Stimulated activated CD4-positive, alpha-beta T cell treated with anti-CD3 and anti-CD28 coated beads, Interleukin-12 subunit alpha, Interleukin-12 subunit beta, amount 100 ng/mL, for 24 hours (primary cell): ENCODE measurements at places on chromosomes 1 and 21.

GRCh38 chr21:34362670-34363069 is 1.1 kb upstream of the KCNE2 start:
- no peak for DNase-seq

GRCh38 chr1:231753313-231753712 is 126.7 kb downstream of the DISC1 start:
- DNase-seq = no peak

DNA sequence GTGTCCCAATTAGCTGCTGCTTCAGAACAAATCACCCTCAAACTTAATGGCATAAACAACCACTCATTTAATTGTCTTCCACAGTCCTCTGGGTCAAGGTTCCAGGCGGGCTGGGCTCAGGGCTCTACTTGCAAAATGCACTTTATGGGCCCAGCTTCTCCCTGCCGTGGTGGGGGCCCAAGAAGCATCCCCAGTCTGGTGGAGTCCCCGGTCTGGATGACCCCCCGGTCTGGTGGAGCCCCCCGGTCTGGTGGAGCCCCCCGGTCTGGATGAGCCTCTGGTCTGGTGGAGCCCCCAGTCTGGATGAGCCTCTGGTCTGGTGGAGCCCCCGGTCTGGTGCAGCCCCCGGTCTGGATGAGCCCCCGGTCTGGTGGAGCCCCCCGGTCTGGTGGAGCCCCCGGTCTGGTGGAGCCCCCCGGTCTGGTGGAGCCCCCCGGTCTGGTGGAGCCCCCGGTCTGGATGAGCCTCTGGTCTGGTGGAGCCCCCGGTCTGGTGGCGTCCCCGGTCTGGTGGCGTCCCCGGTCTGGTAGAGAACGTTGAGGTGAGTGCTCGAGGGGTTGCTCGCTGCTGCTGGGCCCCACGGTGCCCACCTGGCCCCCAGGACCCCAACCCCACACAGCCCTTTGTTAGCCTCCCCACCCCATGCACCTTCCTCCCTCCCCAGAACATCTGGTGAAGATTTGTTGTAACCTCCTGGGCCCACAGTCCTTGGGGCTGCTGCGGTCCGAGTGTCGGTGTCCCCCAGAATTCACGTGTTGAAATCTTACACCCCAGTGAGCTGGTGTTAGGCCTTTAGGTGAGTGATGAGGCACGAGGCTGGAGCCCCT is 33.8 kb downstream of the POFUT2 start:
- DNase-seq = no peak

DNA sequence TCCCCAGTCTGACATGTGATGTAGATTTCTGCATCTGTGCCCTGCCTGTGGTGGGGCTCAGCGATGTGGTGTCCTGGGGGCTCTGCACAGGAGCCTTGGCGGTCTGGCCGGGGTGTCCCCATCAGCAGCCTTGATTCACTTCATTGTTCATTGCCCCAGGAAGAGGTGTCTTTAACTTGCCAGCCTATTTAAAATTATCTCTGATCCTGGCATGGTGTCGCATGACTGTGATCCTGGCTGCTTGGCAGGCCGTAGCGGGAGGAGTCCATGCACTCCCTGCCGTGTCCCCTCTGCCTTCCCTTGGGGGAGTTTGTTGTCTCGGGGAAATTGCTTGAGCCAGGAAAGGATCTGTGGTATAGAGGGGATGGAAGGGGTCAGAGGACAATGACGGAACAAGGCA is 59.9 kb downstream of the TRIM11 start:
- DNase-seq = no peak

GRCh38 chr21:36379251-36379650 is 5.9 kb upstream of the CHAF1B start:
- no peak for DNase-seq

- DNase-seq = no peak
Observed at GRCh38 chr1:41560931-41561330, 76.4 kb upstream of the EDN2 start.

GRCh38 chr1:3192825-3193224 is 123.8 kb downstream of the PRDM16 start:
- no peak for DNase-seq

- no peak for DNase-seq
Observed at GRCh38 chr1:205775717-205776056, 405 bp upstream of the RAB29 start.

DNA sequence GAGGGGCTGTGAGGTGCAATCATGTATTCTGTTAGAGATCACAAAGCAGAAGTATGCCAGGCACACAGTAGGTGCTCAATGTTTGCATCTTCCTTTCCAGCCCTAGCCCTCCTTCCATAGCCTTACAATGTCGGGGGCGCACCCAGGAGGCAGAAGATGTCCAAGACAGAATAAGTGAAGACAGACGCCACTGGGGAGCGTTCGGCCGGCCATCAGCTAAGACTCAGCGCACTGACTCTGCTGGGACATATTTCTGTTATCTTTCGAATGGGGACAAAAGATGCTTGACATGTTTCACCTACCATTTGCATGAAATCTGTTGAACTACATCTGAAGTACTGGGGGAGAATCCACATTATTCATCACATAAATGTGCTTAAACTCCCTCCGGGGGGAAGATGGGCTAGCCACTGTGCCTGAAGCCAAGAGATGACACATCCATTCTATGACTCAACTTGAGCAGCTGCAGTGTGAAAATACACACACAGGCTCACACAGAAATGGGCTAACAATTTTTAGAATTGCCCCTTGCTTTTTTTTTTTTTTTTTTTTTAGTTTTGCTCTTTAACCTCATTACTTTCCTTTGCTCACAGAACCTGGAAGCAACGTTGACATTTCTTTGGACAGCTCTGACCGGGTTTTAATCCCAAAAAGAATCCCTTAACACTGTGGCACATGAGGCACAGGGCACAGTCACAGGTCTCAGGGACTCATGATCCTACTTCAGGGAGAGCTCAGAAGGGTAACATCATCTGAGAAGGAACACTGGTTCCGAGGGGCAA is 7.9 kb downstream of the TIAM1 start:
- DNase-seq = no peak

- no peak for DNase-seq
Observed at GRCh38 chr21:27550287-27550686, 583.4 kb upstream of the ADAMTS5 start.

DNA sequence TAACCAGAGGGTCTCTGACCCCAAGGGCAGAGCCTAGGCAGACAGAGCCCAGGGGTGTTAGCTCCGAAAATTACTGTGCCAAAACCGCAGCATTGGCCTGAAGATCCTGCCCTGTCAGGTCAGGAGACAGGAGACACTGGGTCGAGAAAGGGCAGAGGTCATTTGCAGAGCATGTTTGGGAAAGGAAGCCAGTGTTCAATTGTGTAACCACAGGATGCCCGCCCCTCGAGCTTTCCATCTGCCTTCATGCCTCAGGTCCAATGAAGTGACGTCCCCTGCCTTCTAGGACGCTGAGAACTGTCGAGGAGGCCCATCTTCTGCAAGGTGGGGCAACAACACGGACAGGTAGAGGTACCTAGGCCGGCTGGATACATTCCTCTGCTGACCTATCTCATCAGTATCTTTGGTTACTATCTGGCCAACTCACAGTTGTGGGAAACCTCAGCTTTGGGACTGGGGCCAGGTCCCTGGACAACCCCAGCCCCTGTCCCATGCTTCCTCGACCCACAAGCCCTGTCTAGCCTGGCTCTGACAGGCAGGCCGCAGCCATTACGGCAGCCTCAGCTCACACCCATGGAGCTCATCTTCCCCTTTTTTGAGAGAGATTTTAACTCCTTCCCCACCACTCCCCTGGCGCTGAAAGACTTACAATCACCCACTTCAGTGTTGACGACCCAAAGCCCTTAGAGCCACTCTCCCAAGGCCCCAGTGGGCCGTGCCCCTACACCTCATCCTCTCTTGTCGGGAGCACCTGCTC is 1.3 kb downstream of the ARL8A start:
- DNase-seq = no peak

- peak; percentile 24 for DNase-seq
Observed at GRCh38 chr1:192809307-192810252, 741 bp downstream of the RGS2 start.

DNA sequence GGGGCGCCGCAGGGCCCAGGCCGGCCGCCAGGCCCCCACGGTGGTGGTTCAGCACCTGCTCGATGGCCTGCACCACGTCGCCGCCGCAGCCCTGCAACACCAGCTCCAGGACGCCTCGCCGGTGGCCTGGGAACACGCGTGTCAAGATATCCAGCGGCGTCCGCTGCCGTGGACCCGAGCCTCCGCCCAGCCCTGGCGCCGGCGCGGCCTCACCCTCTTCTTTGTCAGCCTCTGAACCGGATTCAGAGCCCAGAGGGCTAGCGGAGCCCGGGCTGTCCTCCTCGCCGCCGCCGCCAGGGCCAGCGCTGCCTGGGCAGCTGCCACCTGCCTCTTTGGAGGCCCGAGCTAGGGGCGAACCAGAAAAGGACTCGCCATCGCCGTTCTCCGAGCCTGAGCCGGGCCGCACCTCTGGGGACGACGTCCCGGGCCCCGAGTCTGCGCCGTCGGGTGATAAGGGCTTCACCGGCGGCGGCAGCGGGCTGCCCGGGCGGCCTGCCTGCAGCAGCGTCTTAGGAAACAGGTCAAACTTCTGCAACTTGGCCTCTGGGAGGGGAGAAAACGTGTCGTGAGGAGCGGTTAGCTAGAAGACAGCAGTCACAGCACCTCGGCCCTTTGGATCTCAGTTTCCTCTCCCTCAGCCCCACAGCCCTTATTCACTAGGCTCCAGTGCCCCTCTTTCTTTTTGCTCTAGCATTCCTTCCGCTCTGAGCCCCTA is 3.9 kb downstream of the DMRTA2 start:
- DNase-seq = no peak
